WTC11 (cell line): ENCODE measurements at places on chromosomes 12 and 14. TPM values are rescaled to one million over a fixed set of nuclear protein-coding genes. Genes with fewer than 3 reads are reported as not detected.

Gene MUCL1
- not detected in 3 replicates for total RNA-seq

GRCh38 chr12:95787274-95787818 is 3.2 kb downstream of the NTN4 start:
- H3K4me1 ChIP-seq: peaks cover 15% of the 10 kb centered on the region
- H3K27me3 ChIP-seq: peaks cover 55% of the 10 kb centered on the region
- no peak overlapping the region for H3K27ac ChIP-seq
- no peaks in the 10 kb centered on the region for H3K36me3 ChIP-seq

GRCh38 chr12:106084014-106084671 is 54.6 kb downstream of the NUAK1 start:
- peak; percentile 57 for DNase-seq
- H3K4me1 ChIP-seq: peaks cover 34% of the 10 kb centered on the region
- no peak overlapping the region for H3K4me3 ChIP-seq
- peak overlapping the region; percentile 97 for H3K27ac ChIP-seq
- H3K27me3 ChIP-seq: no peaks in the 10 kb centered on the region

Gene RASSF9
- total RNA-seq: 0.25 to 0.33 TPM (median 0.30 TPM) in 3 replicates

DNA sequence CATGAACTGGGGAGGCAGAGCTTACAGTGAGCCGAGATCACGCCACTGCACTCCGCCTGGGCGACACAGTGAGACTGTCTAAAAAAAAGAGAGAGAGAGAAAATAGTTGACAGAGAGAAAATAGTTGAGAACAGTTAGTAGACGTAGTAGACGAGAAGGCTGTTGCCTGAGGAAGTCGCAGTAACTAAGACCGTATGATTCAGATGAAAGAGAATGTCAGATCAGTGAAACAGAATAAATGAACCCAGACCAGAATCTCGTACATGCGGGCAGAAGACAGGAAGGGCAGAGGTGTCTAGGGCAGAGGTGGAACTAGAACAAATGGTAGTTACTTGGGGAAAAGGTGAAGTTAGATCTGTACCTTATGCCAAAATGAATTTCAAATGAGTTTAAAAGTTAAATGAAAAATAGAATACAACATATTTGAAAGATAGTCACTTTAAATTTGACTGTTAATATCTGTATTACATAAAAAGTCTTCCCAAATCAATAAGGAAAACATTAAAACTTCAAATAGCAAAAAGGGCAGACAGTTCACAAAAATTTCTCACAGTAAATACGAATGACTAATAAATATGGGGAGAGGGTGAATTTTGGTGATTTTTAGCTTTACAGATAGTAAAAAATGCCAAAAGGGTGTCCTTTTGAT is 17.7 kb downstream of the MDM2 start:
- H3K27me3 ChIP-seq: no peaks in the 10 kb centered on the region
- peaks cover 5% of the 10 kb centered on the region for H3K4me1 ChIP-seq
- H3K27ac ChIP-seq: peak overlapping the region; percentile 3; the same call in 1 of the 2 replicates
- H3K4me3 ChIP-seq: no peak overlapping the region
- no peak for DNase-seq
- H3K36me3 ChIP-seq: peaks cover 58% of the 10 kb centered on the region

- no peak for DNase-seq
- H3K27me3 ChIP-seq: no peaks in the 10 kb centered on the region; the same call in 1 of the 2 replicates
- H3K36me3 ChIP-seq: peaks cover 21% of the 10 kb centered on the region
- H3K27ac ChIP-seq: no peak overlapping the region
- no peaks in the 10 kb centered on the region for H3K4me1 ChIP-seq
These were observed 24.3 kb downstream of the EMP1 start for GRCh38 chr12:13220838-13221237.

Gene GOLT1B
- total RNA-seq: 36.1 to 39.7 TPM (median 37.1 TPM) in 3 replicates

- H3K27me3 ChIP-seq: no peaks in the 10 kb centered on the region
- no peak overlapping the region for H3K4me3 ChIP-seq
- H3K27ac ChIP-seq: no peak overlapping the region
- H3K36me3 ChIP-seq: peaks cover 8% of the 10 kb centered on the region
- peaks cover 34% of the 10 kb centered on the region for H3K4me1 ChIP-seq
These were observed 224.1 kb downstream of the PHLDA1 start for GRCh38 chr12:75807494-75807893.

Gene TESPA1
- 0.21 to 0.39 TPM (median 0.25 TPM) in 3 replicates for total RNA-seq

DNA sequence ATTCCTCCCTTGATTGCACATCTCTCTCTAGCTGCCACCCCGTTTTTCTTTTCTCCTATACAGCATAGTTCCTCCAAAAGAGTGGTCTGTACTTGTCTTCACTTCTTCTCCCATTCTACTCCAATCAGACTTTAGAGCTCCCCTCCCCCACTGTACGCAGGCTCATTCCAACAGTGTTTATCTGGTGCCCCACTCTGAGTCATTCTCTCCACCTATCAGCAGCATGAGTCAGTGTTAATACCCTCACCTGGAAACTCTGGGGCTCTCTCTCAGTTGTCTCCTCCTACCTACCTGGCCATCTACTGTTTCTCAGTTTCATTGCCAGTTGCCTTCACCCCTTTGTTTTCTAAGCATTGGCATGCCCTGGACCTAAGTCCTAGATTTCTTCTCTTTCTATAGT is 175.1 kb upstream of the ARHGAP5 start:
- H3K4me3 ChIP-seq: no peak overlapping the region
- H3K27me3 ChIP-seq: no peaks in the 10 kb centered on the region
- H3K36me3 ChIP-seq: no peaks in the 10 kb centered on the region
- no peaks in the 10 kb centered on the region for H3K4me1 ChIP-seq

- no peak overlapping the region for H3K27ac ChIP-seq
- no peak overlapping the region for H3K4me3 ChIP-seq
- no peaks in the 10 kb centered on the region for H3K4me1 ChIP-seq
- DNase-seq: no peak
- no peaks in the 10 kb centered on the region for H3K27me3 ChIP-seq
These were observed 51.4 kb upstream of the TMCC3 start for GRCh38 chr12:94701711-94702110.

DNA sequence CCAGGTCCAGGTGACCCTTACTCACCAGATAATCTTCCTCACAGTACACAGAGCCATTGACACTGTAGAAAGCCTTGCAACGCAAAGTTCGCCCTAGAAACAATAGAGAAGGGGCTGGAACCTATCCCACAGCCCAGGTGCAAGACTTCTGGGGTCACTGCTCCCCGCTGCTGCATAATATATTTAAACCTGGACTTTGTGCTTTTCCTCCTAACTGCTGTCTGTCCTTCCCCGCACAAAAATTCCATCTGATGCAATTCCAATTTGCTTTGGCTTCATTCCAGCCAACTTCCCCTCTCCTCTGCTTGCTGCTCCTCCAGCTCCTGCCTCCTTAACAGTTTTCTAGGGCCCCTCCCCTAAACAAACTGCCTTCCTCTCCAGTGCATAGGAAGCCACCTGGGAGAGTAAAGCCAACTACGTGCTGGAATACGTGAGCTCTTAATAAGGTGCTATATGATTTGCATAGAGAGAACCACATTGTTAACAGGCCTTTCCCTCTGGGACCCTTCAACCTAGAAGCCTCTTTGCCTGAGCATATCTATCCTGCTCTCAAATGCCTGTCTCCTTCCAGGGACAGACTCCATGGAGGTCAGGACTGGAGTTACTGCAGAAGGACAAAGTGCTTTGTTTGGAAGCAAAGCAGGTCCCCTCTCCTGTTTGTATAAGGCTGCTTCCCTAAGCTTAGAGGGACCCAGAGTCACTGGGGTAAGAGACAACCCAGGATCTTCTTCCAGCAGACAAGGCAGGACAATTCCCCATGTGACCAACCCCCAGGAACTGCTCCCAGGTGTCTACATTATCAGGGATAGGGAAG is 5.5 kb downstream of the AJUBA start:
- H3K36me3 ChIP-seq: peaks cover 55% of the 10 kb centered on the region
- peaks cover 46% of the 10 kb centered on the region for H3K4me1 ChIP-seq
- H3K27me3 ChIP-seq: no peaks in the 10 kb centered on the region; the same call in 1 of the 2 replicates
- H3K4me3 ChIP-seq: peak overlapping the region; percentile 5; the same call in 1 of the 2 replicates
- peak overlapping the region; percentile 99 for H3K27ac ChIP-seq
- no peak for DNase-seq

DNA sequence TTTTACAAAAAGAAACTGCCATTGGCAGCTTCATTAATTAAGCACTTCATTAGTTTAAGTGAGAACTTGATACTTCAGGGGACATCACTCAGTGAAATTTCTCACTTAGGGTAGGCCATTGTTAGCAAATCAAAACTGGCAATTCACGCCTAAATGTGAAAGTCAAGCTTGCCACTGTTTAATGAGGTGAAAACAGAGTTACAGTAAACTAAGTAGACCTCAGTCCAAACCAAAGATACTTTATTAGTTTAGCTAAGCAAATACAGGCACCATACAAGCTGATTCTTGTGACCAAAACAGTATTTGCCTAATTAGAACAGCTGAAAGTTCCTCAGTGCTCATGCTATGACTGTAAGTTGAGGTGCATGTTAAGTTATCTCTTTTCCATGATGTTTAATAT is 176.5 kb upstream of the CPNE8 start:
- H3K36me3 ChIP-seq: no peaks in the 10 kb centered on the region
- H3K4me3 ChIP-seq: no peak overlapping the region
- DNase-seq: no peak
- no peaks in the 10 kb centered on the region for H3K4me1 ChIP-seq

DNA sequence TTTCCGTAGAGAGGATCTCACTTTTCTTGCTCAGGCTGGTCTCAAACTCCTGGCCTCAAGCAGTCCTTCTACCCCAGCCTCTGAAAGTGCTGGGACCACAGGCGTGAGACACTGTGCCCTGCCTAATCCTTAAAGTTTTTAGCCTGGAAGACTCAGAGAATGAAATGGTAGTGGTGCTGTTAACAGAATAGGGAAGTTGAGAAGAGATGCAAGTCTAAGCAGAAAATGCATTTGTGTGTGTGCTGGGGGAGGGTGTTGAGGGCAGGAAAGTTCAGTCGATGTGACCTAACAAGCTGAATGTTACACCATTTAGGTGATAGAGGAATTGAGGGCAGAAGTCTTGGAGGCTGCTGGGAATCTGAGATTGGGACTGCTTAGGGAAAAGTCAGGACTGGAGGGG is 6.9 kb upstream of the TUBA1A start:
- no peaks in the 10 kb centered on the region for H3K27me3 ChIP-seq
- peaks cover 13% of the 10 kb centered on the region for H3K4me1 ChIP-seq
- H3K36me3 ChIP-seq: no peaks in the 10 kb centered on the region
- no peak for DNase-seq
